Adipose tissue (tissue), 3 donors: ENCODE measurements at places on chromosomes 12 and 14. TPM values are rescaled to one million over a fixed set of nuclear protein-coding genes. Genes with fewer than 3 reads are reported as not detected.

Gene DPF3
- polyA plus RNA-seq = 0.79 TPM

Gene ACOT4
- 0.67 TPM for polyA plus RNA-seq

Gene C12orf50
- polyA plus RNA-seq = not detected

Gene PUS1
- 16.6 TPM for polyA plus RNA-seq

Gene SPIC
- not detected for polyA plus RNA-seq

Gene PDZRN4
- polyA plus RNA-seq = 0.42 TPM

Gene DLGAP5
- polyA plus RNA-seq = 0.12 TPM

Gene TBX3
- 10.3 TPM for polyA plus RNA-seq

Gene C1QL4
- polyA plus RNA-seq = not detected

Gene LDHB
- 561 TPM for polyA plus RNA-seq

Gene CCDC197
- not detected for polyA plus RNA-seq

Gene SMOC1
- polyA plus RNA-seq = 6.7 TPM

Gene KCNA5
- polyA plus RNA-seq = 0.86 TPM

Gene HOXC12
- polyA plus RNA-seq = 0.02 TPM

Gene TSPAN19
- polyA plus RNA-seq = not detected

Gene KLRC4
- 0.18 TPM for polyA plus RNA-seq

Gene PXN
- polyA plus RNA-seq = 77.4 TPM

Gene PKP2
- 3.7 TPM for polyA plus RNA-seq

Gene PLEKHH1
- 6.3 TPM for polyA plus RNA-seq

Gene RND1
- 12.4 TPM for polyA plus RNA-seq

Gene BRI3BP
- polyA plus RNA-seq = 2.7 TPM

Gene MAP3K9
- 0.24 TPM for polyA plus RNA-seq

Gene PPFIA2
- 0.22 TPM for polyA plus RNA-seq

Gene JAG2
- 19.0 TPM for polyA plus RNA-seq

Gene ZC2HC1C
- 5.5 TPM for polyA plus RNA-seq

Gene CMKLR1
- 1.3 TPM for polyA plus RNA-seq

Gene KRT6A
- 9.1 TPM for polyA plus RNA-seq

Gene CCND2
- polyA plus RNA-seq = 37.6 TPM

Gene NR1H4
- polyA plus RNA-seq = 0.67 TPM

Gene CCDC177
- polyA plus RNA-seq = not detected

Gene HAL
- polyA plus RNA-seq = 3.7 TPM
